NCI-H524 treated with DMSO at 0.1 percent for 48 hours (cell line): ENCODE measurements at places on chromosomes 1 and 21.

GRCh38 chr1:209227171-209227570 is 356.3 kb upstream of the CAMK1G start:
- DNase-seq = peak; percentile 26

GRCh38 chr1:172431721-172432192 is 11.3 kb downstream of the C1orf105 start:
- DNase-seq = no peak

DNA sequence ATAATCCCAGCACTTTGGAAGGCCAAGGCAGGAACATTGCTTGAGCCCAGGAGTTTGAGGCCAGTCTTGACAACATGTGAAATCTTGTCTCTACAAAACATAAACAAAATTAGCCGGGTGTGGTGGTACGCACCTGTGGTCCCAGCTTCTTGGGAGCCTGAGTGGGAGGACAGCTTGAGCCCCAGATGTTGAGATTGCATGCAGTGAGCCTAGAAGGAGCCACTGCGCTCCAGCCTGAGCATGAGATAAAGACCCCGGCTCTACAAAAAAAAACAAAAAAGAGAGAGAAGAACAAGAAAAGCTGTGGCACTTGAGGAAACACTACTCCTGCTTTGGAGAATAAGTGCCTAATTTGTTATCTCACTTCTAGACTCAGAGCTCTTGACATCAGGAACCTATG is 146.6 kb downstream of the GLUL start:
- no peak for DNase-seq

DNA sequence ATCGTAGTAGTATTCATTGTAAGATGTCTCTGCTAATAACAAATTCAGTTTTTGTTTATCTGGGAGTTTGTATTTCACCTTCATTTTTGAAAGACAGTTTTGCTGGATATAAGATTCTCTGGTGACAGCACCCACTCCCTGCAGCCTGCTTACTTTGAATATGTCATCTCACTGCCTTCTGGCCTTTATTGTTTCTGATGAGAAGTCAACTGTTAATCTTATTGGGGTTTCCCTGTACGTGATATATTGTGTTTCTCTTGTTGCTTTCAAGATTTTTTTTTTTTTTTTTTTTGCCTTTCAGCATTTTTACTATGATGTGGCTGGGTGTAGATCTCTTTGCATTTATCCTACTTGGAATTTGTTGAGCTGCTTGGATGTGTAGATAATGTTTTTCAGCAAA is 29.3 kb downstream of the MTF2 start:
- no peak for DNase-seq
